Left ventricle myocardium inferior (tissue), 1 donor: ENCODE measurements at places on chromosomes 5 and 9. TPM values are rescaled to one million over a fixed set of nuclear protein-coding genes. Genes with fewer than 3 reads are reported as not detected.

DNA sequence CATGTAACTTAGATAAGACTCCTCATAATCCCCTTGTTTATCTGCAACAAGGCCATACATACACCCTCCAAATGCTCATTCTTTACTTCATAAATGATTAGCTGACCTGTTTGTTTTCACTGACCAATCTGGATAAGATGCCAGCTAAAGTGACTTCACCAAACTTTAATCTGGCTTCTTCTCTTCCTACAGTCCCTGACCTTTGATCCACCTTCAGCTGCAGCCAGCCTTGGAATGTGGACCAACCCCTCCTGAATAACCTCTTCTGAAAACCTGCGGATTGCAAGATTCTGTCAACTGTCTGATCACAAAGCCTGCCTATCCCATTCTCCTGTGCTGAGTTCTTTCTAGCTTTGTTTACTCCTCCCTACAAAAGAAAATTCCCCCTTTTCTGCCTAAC lies 476.8 kb downstream of the LRRC70 start:
- DNase-seq: no peak

DNA sequence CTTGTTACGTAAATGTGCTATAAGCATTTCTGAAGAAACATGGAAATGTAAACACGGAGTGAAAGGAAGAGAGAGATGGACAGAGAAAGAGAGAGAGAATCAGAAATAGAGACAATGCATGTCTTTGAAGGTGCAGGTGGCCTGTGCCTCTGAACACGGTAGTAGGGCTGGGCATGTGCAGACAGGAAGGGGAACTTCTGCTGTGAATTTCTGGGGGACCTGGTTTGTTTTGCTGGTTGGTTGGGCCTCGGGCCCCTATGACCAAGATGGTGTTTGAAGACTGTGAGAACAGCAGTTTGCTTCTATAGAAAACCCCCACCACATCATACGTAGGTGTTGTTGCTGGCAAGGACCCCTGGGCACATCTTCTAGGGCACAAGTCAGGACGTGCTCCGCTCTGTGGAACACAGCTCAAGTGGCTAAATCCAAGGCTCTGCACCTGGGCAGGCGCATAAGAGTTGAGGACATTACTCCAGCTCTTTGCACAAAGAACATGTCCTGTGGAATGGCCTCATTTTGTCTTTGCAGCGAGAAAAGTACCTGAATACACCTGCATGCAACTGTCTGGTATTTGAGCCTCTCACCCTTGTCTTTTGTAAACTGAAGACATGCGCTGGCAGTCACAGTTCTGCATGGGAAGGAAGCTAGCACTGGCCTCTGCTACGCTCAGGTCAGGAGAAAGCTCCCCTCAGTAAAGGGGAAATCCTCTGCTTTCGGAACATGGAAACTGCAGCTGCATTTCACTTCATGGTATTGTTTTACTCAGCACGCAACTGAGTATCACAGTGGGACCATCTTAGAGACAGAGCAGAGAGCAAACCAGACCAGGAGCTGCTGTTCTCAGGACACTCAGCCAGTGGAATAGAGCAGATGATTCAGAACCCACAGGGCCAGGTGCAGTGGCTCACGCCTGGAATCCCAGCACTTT lies 2.7 kb downstream of the OR2V2 start:
- no peak for DNase-seq

- no peak for DNase-seq
Measured at GRCh38 chr5:14944350-14944739, 72.8 kb upstream of the ANKH start.

DNA sequence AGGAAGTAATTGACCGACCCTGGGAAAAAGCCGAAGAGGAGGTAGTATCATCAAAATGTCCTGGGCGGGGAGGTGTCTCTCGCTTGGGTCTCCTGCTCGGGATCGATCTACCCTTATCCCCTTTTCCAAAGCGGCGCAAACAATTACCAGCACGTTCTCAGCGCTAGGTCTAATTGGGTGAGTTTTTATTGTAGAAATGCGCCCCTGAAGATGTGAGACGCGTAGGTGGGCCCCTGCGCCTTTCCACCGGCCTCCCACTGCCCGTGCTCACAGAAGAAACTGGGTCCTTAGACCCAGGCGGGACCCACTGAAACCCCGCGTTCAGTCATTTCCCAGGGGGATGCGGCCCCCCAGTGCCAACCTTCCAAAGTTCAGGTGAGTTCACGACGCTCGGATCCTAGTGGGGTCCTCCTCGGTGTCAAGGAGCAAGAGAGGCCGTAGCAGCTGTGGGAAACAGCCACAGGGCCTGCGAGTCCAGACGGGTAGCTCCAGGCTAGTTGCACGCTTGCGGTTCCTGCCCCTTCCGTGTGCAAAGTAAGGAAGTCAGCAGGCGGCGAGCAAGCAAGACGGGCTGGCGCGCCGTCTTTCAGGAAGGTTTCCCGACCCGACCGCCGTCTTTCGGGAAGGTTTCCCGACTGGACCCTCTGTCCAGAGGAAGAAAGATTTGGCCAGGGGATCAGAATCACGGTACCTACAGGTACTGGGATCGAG lies 1.5 kb downstream of the SMIM32 start:
- DNase-seq: no peak

DNA sequence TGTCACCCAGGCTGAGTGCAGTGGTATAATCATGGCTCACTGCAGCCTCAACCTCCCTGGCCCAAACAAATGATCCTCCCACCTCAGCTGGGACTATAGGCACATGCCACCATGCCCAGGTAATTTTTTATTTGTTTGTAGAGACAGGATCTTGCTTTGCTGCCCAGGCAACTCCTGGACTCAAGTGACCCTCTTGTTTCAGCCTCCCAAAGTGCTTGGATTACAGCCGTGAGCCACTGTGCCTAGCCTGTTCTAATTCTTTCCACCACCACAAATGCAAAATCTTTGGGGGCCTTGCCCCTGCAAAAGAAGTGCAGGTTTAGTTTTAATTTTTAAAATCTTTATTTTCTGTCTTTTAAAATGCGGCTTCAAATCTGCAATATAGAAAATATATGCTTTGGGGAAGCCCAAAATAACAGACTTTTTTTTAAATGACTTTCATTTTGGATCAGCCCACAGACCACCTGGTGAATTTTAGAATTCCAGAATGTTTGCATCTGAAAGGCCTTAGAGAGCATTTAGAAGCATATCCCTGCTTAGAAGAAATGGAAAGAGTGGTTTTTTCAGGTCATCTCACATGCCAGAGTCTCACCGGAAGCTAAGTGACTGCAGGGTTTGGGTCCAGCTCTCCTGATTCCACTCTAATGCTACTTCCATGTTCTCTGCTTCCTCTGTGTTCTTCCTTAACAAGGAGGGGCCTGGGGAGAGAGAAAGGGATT lies 111.4 kb upstream of the FER start:
- no peak for DNase-seq

DNA sequence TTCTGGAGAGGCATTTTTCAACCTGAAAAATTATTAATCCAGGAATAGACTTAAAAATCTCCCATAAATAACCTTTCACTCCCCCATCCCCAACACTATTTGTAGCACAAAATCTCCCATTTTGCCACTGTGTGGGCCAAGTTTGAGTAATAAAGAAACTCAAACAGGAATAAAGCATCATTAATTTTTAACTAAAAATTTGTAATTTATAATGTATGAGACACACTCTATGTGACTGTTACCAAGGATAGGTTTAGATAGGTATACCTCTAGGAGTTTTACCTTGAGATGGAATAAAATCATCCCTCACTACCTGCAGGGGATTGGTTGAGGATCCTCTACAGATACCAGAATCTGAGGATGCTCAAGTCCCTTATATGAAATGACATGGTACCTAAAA lies 30.1 kb downstream of the CHD1 start:
- no peak for DNase-seq

GRCh38 chr9:25917731-25918362 lies 239.6 kb upstream of the TUSC1 start:
- DNase-seq: no peak

DNA sequence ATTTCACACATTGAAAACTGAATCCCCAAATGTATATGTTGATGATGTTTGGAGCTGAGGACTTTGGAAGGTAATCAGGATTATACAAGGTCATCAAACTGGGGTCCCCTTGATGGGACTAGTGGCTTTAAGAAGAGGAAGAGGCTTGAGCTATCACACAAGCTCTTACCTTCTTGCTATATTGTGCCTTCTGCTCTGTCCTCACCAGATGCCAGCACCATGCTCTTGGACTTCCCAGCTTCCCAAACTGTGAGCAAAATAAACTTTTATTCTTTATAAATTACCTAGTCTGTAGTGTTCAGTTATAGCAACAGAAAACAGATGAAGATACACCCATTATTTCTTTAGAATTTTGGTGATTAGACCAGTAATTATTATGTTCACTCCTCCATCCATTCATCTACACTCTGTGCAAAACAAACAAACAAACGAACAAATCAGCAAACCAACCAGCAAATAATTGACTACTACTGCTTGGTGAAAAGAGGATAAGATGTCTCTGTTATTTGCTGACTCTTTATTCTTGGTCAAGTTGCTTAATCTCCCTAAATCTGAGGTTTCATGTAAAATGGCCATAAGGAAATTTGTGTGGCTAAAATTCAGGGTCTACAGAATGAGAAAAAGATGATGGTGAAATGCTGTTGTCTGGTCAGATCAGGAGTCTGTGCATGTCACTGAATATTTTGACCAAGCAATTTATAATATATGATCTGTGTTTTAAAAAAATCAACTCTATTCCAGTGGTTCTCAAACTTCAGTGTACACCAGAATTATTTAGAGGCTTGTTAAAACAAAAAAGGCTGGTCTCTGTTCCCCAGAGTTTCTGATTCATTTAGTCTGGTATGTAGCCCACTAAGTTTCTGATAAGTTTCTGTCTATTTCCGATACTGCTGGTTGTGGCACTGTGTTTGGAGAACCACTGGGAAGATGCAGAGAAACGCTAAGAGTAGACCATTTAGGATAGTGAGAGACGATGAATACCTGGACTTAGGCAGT lies 854.1 kb downstream of the MAT2B start:
- DNase-seq: no peak

DNA sequence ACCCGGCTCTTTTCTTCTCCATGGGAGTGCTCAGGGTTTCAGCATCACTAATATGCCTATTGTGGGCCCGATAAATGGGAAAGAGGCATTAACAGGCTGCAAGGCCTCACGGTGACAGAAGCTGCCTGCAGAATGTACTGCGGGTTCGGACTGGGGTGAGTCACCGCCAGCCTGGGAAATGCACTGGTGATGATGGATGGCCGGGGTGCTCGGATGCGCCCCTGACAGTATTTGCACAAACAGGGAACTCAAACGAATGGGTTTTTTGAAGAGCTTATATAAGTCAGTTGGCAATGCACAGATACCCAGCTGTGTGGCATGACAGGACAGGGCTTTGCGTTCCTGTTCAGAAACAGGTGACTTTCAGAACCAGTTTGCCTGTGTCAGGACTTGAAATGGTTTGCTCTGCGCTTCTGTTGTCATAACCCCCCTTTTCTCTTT lies 42.0 kb upstream of the PITX1 start:
- no peak for DNase-seq

SPATA31E1 gene
- total RNA-seq: not detected

ABO gene
- 2.3 TPM for total RNA-seq

ARAP3 gene
- total RNA-seq: 15.2 TPM
